IMR-90 (cell line): ENCODE measurements at places on chromosomes 5 and 9. TPM values are rescaled to one million over a fixed set of nuclear protein-coding genes. Genes with fewer than 3 reads are reported as not detected.

The RLN2 gene
- total RNA-seq: not detected in 2 replicates

The AUH gene
- 8.1 and 12.8 TPM in 2 replicates for total RNA-seq

The CCL21 gene
- not detected in 2 replicates for total RNA-seq

The PPP1R2B gene
- not detected in 2 replicates for total RNA-seq

The SPINK7 gene
- total RNA-seq: not detected in 2 replicates

The TAF11L5 gene
- not detected in 2 replicates for total RNA-seq

The TMEM174 gene
- total RNA-seq: not detected in 2 replicates

The MORN5 gene
- total RNA-seq: not detected in 2 replicates

The SLC25A2 gene
- total RNA-seq: 0.28 TPM in 1 of 2 replicates, not detected in the other

The TOR2A gene
- 0.90 and 1.1 TPM in 2 replicates for total RNA-seq

The ITK gene
- not detected in 2 replicates for total RNA-seq

The RABGAP1 gene
- 39.7 and 53.9 TPM in 2 replicates for total RNA-seq

The OLFML2A gene
- 1.4 and 2.0 TPM in 2 replicates for total RNA-seq

The TMEM232 gene
- 0.36 and 0.56 TPM in 2 replicates for total RNA-seq

The PLPP7 gene
- 0.54 and 0.56 TPM in 2 replicates for total RNA-seq

The MRPL22 gene
- total RNA-seq: 13.3 and 21.7 TPM in 2 replicates

The CDH12 gene
- total RNA-seq: not detected in 2 replicates

The FBLL1 gene
- under 0.01 and 0.18 TPM in 2 replicates for total RNA-seq

The SV2C gene
- not detected in 2 replicates for total RNA-seq

The PLEKHG4B gene
- total RNA-seq: 1.1 TPM in 2 replicates

The CPEB4 gene
- total RNA-seq: 22.6 and 24.2 TPM in 2 replicates

The GARNL3 gene
- 3.9 and 5.0 TPM in 2 replicates for total RNA-seq

The PCDHGB7 gene
- 5.8 and 6.3 TPM in 2 replicates for total RNA-seq

The AHRR gene
- total RNA-seq: 15.6 and 16.7 TPM in 2 replicates

The RAI14 gene
- 267 and 361 TPM in 2 replicates for total RNA-seq

The IFNE gene
- total RNA-seq: 1.8 and 1.9 TPM in 2 replicates

The PDZD2 gene
- total RNA-seq: under 0.01 TPM in 1 of 2 replicates, not detected in the other

The SLC4A9 gene
- not detected in 2 replicates for total RNA-seq

The DAB2 gene
- 50.0 and 97.2 TPM in 2 replicates for total RNA-seq

The PCDHGA12 gene
- total RNA-seq: 8.8 and 9.7 TPM in 2 replicates

The CREBRF gene
- 11.1 and 16.1 TPM in 2 replicates for total RNA-seq

The SPATA31C1 gene
- total RNA-seq: not detected in 2 replicates

The TMED7 gene
- 75.6 and 173 TPM in 2 replicates for total RNA-seq

The MYMK gene
- not detected in 2 replicates for total RNA-seq

The SLC6A19 gene
- total RNA-seq: not detected in 2 replicates

The LSM11 gene
- 3.0 and 3.9 TPM in 2 replicates for total RNA-seq

The LMX1B gene
- not detected in 2 replicates for total RNA-seq

The SPATA31D4 gene
- total RNA-seq: not detected in 2 replicates

The LRRTM2 gene
- 1.9 and 2.0 TPM in 2 replicates for total RNA-seq

The NTRK2 gene
- under 0.01 TPM in 1 of 2 replicates, not detected in the other for total RNA-seq

The ADAMTSL1 gene
- 49.2 and 62.2 TPM in 2 replicates for total RNA-seq

The ENTR1 gene
- total RNA-seq: 14.5 and 17.2 TPM in 2 replicates

The IL5 gene
- not detected in 2 replicates for total RNA-seq

The COL15A1 gene
- total RNA-seq: 1.9 and 2.2 TPM in 2 replicates

The PDE6A gene
- not detected in 2 replicates for total RNA-seq

The ARID3C gene
- not detected in 2 replicates for total RNA-seq

The ABO gene
- total RNA-seq: not detected in 2 replicates

The IL31RA gene
- total RNA-seq: 0.56 and 0.90 TPM in 2 replicates

The SLIT3 gene
- 0.18 and 0.28 TPM in 2 replicates for total RNA-seq

The SLC9A3 gene
- total RNA-seq: 0.56 and 0.72 TPM in 2 replicates

The GDNF gene
- 0.18 and 0.28 TPM in 2 replicates for total RNA-seq

The PCDHA11 gene
- under 0.01 TPM in 1 of 2 replicates, not detected in the other for total RNA-seq

The CARTPT gene
- not detected in 2 replicates for total RNA-seq

The KIF20A gene
- 106 and 119 TPM in 2 replicates for total RNA-seq

The REEP2 gene
- total RNA-seq: 12.4 and 20.3 TPM in 2 replicates

The URM1 gene
- 20.6 and 33.2 TPM in 2 replicates for total RNA-seq

The FAM151B gene
- 2.8 and 2.9 TPM in 2 replicates for total RNA-seq

The FOCAD gene
- total RNA-seq: 73.9 and 91.2 TPM in 2 replicates

The SLC25A48 gene
- total RNA-seq: not detected in 2 replicates
